ENCODE measurements at places on chromosomes 7 and 10. TPM values are rescaled to one million over a fixed set of nuclear protein-coding genes. Genes with fewer than 3 reads are reported as not detected.

Gene GLI3
- 0.53 TPM for total RNA-seq

Gene CLRN3
- total RNA-seq: 119 TPM

Gene SMARCD3
- total RNA-seq: 61.1 TPM

Gene LAMB1
- total RNA-seq: 97.6 TPM

Gene LIPF
- not detected for total RNA-seq

Gene REPIN1
- 148 TPM for total RNA-seq

Gene CNPY1
- 0.40 TPM for total RNA-seq

Gene LLCFC1
- not detected for total RNA-seq
